ENCODE measurements at places on chromosomes 13 and 19.

GRCh38 chr13:100512422-100512821 lies 76.2 kb downstream of the GGACT start:
- DNase-seq = peak; percentile 22
- 0 out of 2 replicates have a peak overlapping the region, but pooled peaks have one; percentile 5 for H3K4me3 ChIP-seq
- H3K4me1 ChIP-seq = peaks cover 33% of the 10 kb centered on the region
- peak overlapping the region; percentile 5 for H3K27ac ChIP-seq
- H3K36me3 ChIP-seq = no peaks in the 10 kb centered on the region

- H3K4me3 ChIP-seq = no peak overlapping the region
- H3K27me3 ChIP-seq = no peaks in the 10 kb centered on the region
- no peak overlapping the region for H3K27ac ChIP-seq
- no peak for DNase-seq
- no peaks in the 10 kb centered on the region for H3K36me3 ChIP-seq
Observed at GRCh38 chr13:92802776-92803175, 423.8 kb upstream of the GPC6 start.

GRCh38 chr13:113584870-113585671 lies 518 bp downstream of the TFDP1 start:
- H3K27me3 ChIP-seq = no peaks in the 10 kb centered on the region
- peaks cover 36% of the 10 kb centered on the region for H3K36me3 ChIP-seq
- DNase-seq = no peak
- peak overlapping the region; percentile 79 for H3K4me3 ChIP-seq
- H3K4me1 ChIP-seq = peaks cover 4% of the 10 kb centered on the region

DNA sequence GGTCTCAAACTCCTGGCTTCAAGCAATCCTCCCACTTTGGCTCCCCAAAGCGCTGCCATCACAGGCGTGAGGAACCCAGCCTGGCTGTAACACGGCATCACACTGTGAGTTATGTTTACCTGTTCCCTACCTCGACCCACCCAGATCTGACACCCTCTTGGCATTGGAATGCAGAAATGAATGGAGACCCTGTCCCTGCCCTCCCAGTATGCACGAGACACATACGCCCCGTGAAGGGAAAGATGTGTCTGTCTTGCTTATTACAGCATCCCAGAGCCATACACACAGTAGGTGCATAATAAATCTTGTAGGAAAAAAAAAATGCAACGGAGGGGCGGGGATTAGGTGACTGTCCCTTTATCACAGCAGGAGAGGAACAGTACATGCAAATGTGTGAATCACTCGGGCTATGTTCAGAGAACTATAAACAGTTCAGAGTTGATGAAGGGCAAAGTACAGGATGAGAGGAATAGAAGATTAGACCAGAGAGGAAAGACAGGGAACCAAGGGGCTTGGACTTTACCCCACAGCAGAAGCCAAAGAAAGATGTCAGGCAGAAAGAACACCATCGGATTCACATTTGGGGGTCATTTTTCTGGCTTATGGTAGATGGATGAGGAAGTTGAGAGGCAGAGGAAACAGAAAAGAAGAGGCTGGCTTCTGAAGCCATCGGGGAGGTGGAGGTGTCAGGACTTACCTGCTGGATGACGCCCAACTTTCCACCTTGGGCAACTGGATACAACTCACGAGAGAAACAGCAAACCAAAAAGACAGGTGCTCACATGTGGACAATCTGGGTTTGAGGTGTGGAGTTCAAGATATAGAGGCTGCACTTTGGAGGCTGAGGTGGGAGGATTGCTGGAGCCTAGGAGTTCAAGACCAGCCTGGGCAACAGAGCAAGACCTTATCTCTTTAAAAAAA lies 94.3 kb downstream of the INSR start:
- peak; percentile 50 for DNase-seq
- H3K27ac ChIP-seq = peak overlapping the region; percentile 75
- peaks cover 47% of the 10 kb centered on the region for H3K4me1 ChIP-seq
- peak overlapping the region; percentile 16 for H3K4me3 ChIP-seq
- H3K36me3 ChIP-seq = no peaks in the 10 kb centered on the region

- no peak overlapping the region for H3K4me3 ChIP-seq
- DNase-seq = no peak
- H3K36me3 ChIP-seq = no peaks in the 10 kb centered on the region
Observed at GRCh38 chr13:108964606-108965005, 335.2 kb downstream of the MYO16 start.

- H3K27me3 ChIP-seq = no peaks in the 10 kb centered on the region
- no peak overlapping the region for H3K27ac ChIP-seq
- no peaks in the 10 kb centered on the region for H3K4me1 ChIP-seq
- no peak for DNase-seq
Observed at GRCh38 chr13:67854990-67855389, 624.9 kb upstream of the PCDH9 start.

- no peak overlapping the region for H3K4me3 ChIP-seq
- no peaks in the 10 kb centered on the region for H3K4me1 ChIP-seq
- no peaks in the 10 kb centered on the region for H3K27me3 ChIP-seq
- H3K36me3 ChIP-seq = peaks cover 25% of the 10 kb centered on the region
- DNase-seq = no peak
Observed at GRCh38 chr19:46610851-46611770, 10.0 kb downstream of the CALM3 start.

DNA sequence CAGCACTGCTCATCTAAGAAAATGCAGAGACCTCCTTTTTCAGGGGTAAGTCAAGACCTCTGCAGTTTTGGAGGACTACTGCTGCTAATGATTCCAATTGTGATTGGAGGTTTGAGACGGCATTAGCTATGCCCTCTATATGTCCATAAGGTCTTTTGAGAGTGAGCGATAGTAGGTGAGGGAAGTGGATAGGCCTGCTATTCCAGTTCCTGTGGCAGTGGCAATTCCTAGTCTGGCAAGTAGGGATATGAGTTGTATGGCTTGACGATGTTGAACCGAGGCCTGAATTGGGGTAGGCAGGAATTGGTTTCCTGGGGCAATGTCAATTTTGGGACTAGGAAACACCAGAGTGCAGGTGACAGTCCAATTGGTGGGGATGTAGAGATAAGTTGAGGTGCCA lies 913.1 kb upstream of the SLITRK5 start:
- H3K4me1 ChIP-seq = no peaks in the 10 kb centered on the region
- H3K36me3 ChIP-seq = no peaks in the 10 kb centered on the region
- no peak overlapping the region for H3K27ac ChIP-seq
- no peak for DNase-seq
- H3K27me3 ChIP-seq = no peaks in the 10 kb centered on the region
- no peak overlapping the region for H3K4me3 ChIP-seq

GRCh38 chr19:16882146-16882545 lies 6.7 kb upstream of the F2RL3 start:
- no peak overlapping the region for H3K4me3 ChIP-seq
- no peaks in the 10 kb centered on the region for H3K36me3 ChIP-seq
- peak; percentile 16 for DNase-seq
- H3K27me3 ChIP-seq = no peaks in the 10 kb centered on the region
- H3K27ac ChIP-seq = no peak overlapping the region
- H3K4me1 ChIP-seq = no peaks in the 10 kb centered on the region

DNA sequence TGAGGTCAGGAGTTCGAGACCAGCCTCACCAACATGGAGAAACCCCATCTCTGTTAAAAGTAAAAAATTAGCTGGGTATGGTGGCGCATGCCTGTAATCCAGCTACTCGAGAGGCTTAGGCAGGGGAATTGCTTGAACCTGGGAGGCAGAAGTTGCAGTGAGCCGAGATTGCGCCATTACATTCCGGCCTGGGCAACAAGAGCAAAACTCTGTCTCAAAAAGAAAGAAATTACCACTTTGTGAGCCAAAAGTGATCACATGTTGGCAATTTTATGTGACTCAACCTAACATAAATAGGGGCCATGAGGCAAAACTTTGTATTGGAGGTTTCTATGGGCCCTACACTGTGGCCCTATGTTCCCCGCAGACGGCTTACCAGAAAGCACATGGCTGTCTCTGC lies 72.2 kb downstream of the MAP4K1 start:
- H3K27ac ChIP-seq = no peak overlapping the region
- H3K4me1 ChIP-seq = peaks cover 21% of the 10 kb centered on the region
- no peaks in the 10 kb centered on the region for H3K27me3 ChIP-seq
- no peak for DNase-seq

DNA sequence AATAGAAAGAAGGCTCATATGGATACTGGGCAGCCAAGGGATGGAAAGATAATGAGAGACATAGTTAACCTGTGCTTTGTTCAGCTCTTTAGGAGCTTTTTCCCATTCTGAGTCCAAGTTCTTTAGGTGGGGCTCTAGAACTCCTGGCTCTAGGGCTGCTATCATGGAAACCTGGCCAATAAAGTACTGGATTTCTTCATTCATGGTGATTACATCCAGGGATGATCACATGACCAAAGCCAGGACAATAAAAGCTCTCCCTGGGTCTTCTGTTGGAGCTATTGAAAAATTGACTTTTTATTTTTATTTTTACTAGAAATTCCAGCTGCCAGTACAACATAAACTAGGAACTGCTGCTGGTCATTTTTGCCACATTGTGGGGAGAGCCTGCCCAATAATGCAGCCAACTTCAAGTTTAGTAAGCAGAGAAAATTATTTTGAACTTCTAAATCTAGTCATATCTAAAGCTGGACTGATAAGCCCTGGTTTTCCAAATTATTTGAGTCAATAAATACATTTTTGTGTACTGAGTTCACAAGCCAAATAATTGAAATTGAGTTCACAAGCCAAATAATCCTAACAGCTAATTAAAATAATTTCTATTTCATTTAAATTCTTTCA lies 224.9 kb upstream of the STARD13 start:
- H3K27ac ChIP-seq = no peak overlapping the region
- no peak for DNase-seq
- H3K36me3 ChIP-seq = no peaks in the 10 kb centered on the region
- no peaks in the 10 kb centered on the region for H3K27me3 ChIP-seq

DNA sequence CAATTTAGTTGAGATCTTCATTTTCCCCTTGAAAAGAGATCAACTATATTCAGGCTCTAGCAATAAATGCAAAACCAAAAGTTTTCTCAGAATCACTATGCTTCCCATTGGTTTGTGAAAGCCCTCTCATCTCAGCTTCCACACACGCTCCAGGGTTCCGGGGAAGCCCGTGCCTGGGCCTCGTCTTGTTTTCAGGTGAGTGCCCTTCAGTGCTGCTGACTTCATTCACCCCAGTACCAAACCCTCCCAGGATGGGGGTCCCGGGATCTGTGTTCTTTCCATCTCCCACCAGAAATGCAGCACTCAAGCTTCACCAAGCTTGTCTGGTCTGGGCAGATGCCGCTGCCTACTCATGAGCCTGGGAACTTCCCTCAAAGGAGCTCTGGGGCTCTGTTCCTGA lies 97.7 kb downstream of the TEX29 start:
- H3K4me3 ChIP-seq = no peak overlapping the region
- no peaks in the 10 kb centered on the region for H3K36me3 ChIP-seq
- peaks cover 5% of the 10 kb centered on the region for H3K4me1 ChIP-seq

DNA sequence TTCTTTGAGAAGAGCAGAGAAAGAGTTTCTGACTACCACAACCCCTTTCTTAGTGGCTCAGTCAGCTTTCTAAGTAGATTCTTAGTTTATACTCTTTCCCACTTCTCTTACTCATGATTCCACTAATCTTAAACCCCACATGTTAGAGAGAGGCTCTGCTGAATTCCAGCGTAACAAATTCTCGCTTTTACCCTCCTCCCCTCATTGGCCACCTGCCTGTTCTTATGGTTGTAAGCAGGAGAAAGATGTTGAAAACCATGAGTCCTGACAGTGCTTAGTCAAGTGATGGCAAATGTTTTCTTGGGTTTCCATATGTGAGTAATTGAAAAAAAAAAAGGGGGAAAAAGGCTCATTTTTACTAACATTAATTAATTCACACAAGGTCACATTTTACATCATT lies 125.9 kb downstream of the ZDHHC20 start:
- H3K27me3 ChIP-seq = no peaks in the 10 kb centered on the region
- no peak for DNase-seq
- no peaks in the 10 kb centered on the region for H3K4me1 ChIP-seq
- no peak overlapping the region for H3K27ac ChIP-seq

DNA sequence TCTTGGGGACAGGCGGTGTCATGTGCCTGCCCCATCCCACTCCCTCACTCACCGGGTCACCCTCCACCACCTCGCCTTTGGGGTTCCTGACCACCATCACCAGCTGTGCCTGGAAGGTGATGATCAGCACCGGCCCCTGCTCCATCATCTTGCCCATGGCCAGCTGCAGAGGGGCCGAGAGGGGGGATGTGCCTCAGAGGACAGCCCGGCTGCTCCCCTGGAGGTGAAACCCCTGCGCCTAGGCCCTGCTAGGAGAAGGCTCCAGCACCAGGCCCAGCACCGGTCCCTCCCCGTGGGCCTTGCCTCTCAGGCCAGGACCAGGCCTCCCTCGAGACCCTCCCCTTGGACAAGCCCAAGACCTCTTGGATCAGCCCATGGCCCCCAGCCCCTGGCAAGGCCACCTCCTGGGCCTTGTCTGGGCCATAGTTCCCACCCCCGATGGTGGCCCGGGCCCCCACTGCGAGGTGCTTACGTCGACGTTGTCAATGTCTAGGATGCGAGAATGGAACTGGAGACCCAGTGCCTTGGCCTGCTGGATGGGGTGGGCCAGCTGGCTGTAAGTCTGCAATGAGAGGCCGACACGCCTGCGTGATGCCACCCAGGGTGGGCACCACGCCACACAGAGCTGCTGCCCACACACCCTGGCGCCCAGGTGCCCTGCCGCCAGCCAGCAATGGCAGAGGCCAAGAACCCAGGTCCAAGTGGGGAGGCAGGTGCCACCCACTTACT lies 1.8 kb upstream of the CTXN1 start:
- H3K4me3 ChIP-seq = no peak overlapping the region
- H3K36me3 ChIP-seq = peaks cover 9% of the 10 kb centered on the region
- peak overlapping the region; percentile 57 for H3K27ac ChIP-seq

- no peak overlapping the region for H3K4me3 ChIP-seq
- DNase-seq = no peak
- peak overlapping the region; percentile 35 for H3K27ac ChIP-seq
- H3K4me1 ChIP-seq = peaks cover 18% of the 10 kb centered on the region
- no peaks in the 10 kb centered on the region for H3K27me3 ChIP-seq
Observed at GRCh38 chr19:4715529-4716221, 8.0 kb downstream of the DPP9 start.

DNA sequence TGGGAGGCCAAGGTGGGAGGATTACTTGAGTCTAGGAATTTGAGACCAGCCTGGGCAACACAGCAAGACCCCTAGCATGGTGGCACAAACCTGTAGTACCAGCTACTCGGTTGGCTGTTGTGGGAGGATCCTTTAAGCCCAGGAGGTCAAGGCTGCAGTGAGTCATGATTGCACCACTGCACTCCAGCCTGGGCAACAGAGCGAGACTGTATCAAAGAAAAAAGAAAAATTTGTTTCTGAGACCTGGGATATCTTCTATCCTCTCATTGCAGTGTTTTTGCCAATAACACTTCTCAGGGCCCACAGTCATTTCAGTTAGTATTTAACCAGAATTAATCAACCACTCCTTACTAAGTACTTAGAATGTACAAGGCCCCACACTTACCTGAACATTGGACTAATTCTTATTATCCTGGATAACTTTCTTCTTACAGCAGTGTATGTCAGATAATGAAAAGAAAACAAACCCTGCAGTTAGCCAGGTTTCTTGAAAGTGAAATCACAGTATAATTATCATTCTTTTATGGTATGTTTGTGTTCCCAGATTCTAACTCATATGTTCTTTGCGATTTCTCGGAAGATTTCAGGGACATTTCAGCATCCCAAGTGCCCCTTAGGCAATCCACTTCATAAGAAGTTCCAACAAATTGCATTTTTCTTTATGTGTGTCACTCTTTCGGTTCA lies 75.6 kb upstream of the KLF5 start:
- H3K4me3 ChIP-seq = 0 out of 2 replicates have a peak overlapping the region, but pooled peaks have one; percentile 8
- DNase-seq = no peak
- no peaks in the 10 kb centered on the region for H3K27me3 ChIP-seq

Measured in HCT116 (cell line).